Effector memory CD8-positive, alpha-beta T cell (primary cell): ENCODE measurements at places on chromosomes 3 and 15.

DNA sequence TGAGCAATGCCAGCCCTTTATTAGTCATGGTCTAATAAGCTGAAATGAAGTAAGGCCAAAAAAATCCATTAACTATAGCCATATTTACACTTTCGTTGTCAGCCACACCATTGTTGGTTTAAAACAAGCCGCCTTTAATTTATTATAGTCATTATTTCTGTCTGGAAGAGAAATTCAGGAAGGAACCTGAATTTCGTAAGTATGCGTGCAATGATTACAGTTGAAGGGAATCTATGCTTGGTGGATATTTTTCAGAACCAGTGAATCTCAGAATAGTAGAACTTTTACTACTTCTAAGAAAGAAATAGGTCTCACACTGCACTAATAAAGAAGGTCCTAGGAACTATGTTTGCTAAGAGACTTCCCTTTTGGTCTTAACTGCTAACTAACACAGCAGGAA is 59.1 kb downstream of the FAM43A start:
- DNase-seq: no peak

GRCh38 chr3:166451997-166452396 is 614.8 kb upstream of the BCHE start:
- DNase-seq: no peak

- no peak for DNase-seq
These were observed at the start of the genes CHDH and IL17RB for GRCh38 chr3:53846134-53846850. Gene CHDH (minus strand): TSS chr3:53846419. CDS start chr3:53824008, 22,411 bp downstream. Gene IL17RB (plus strand): TSS chr3:53846568. CDS start chr3:53846589, 21 bp downstream.

DNA sequence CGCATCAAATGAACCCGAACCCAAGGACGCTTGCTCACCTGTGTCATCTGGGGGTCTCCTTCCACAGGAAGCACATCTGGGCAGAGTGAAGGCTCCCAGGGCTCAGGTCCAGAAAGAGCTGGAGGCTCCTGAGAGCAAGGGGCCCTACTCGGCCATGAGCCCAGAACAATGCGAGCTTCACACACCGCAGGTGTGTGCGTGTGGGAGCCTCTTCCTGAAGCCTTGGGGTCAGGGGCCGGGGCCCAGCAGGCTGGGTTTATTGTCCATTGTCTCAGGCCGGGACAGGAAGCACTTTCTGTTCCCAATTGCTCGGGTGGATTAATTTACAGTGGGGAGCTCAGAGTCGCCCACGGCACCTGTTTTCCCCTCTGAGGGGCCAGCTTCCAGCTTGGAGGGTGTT is 74.8 kb downstream of the RPN1 start:
- DNase-seq: no peak

- no peak for DNase-seq
These were observed 53.9 kb downstream of the SYNM start for GRCh38 chr15:99158626-99159412.

- no peak for DNase-seq
These were observed 402.8 kb upstream of the SGO1 start for GRCh38 chr3:20588781-20589180.

DNA sequence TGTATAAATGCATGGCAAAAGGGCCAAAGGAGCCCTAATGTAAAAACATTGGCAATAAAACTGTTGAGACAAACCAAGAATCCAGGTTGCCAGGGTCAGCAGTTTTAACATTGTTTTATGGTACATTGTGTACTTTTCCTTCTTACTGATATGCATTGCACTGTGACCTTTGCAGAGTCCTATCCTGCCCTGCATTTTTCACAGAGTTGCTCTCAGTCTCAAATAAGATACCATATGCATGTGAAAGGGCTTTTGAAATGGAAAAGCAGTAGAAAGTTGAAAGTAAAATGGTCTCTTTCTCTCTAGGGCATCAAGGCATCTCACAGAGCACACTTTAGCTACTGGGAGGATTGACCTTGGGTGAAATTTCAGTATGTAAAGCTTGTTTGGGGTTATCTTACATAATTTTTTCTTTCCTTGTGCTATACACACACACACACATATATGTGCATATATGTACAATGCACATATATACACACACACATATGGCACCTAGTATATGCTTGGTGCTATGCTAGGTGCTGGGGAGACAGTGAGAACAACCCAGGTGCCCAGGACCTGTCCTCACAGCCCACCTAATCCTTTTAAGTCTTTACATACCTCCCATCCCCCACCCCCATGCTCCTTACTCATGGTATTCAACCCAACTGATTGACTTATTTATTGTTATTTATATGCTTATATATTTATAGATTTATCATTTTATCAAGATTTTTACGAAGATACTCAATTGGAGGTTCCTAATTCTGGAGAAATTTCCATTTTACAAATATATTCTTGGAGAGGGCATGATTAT is 1.2 kb upstream of the PPP2R3A start:
- DNase-seq: no peak

DNA sequence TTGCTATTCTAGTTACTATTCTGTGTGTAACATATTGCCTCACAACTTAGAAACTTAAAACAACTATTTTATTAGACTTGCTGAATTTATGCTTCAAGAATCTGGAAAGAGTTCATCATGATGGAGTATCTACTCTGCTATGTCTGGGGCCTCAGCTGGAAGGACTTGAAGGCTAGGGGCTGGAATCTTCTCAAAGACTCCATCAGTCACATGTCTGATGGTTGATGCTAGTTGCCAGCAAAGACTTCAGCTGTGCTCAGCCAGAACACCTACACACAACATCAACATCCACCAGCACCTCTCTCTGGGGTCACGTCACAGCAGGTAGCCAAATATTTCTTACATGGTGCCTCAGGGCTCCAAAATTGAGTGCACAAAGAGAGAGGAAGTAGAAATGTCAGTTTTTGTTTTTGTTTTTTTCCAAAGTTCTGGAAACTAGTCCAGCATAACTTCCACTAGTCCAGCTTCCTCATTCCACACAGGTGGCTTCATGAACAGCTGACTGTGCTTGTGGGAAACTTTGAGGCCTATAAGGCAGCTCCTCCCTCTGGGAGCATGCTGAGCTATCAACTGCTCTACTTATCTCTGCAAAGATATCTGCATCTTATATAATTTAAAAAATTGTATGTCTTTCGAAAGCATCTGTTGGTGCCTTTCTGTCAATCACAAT is 325.4 kb upstream of the AGTR1 start:
- no peak for DNase-seq

- no peak for DNase-seq
These were observed 348.7 kb downstream of the TBL1XR1 start for GRCh38 chr3:176848431-176849214.

- DNase-seq: no peak
These were observed 486.0 kb upstream of the AGTR1 start for GRCh38 chr3:148211725-148212124.

DNA sequence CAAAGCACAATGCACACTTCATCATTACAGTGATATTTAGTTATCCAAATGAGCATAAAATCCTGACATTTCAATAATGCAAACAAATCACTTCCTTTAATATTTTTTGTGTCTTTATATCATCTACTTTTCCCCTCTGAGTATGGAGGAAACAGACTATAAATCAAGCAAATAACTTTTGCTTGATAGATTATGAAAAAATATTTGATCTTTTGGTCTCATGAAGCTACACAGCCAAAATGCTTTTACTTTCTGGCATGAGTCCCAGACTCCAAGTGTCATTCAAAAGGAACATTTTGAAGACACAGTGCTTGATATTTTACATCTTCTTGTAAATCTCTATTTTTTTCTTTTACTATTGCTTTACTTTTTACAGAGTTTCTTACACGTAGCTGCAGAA is 215.3 kb upstream of the ROBO1 start:
- DNase-seq: no peak

GRCh38 chr15:59221511-59222505 is 15.2 kb downstream of the LDHAL6B start:
- DNase-seq: no peak

DNA sequence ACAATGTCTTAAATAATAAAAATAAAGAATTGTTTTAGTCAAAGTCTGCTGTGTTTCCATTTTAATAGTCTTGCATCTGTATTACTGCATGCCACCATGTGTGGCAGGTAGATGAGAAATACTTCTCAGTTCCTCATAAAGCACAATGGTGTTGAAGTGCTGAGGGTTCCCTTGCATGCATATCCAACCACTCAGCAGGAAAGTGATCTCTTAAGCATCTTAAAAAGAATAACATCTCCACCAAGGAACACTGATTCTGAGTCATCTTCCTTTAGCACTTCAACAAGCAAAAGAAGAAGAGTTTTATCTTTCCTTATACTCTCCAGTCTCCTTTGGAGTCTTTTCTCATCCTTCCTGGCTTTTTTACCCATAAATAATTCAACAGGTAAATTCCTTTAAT is 602.0 kb downstream of the TBL1XR1 start:
- no peak for DNase-seq

DNA sequence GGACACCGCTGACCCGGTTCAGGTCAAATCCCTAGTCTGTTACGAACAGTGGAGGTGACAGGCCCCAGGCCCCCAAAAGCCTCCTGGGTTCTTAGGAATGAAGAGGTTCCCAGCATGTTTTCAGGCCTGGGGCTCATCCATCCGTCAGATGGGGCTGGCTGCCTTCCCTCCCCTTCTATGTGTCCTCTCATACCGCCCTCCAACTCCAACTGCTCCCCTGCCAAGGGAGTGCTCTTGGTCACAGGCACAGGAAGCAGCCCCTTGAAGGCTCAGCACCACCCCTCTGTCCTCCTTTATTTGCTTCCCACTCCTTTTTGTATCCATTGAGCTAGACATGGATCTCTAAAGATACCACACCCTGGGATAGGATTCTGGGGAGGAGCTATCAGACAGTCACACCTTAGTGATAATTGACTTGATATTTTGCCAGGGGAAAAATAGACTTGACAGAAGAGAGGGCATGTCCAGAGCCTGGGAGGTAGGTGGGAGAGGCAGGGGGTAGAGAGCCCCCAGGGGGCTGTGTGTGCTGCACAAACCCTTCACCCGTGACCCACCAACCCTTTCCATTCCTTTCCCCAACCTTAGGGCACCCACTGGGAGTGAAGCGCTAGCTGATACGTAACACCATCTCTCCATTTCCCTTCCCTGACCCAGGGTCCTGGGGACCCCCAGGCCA is 10.7 kb upstream of the CSPG4 start:
- DNase-seq: no peak

GRCh38 chr3:10758304-10759037 is 57.6 kb upstream of the SLC6A11 start:
- peak; percentile 19 for DNase-seq

DNA sequence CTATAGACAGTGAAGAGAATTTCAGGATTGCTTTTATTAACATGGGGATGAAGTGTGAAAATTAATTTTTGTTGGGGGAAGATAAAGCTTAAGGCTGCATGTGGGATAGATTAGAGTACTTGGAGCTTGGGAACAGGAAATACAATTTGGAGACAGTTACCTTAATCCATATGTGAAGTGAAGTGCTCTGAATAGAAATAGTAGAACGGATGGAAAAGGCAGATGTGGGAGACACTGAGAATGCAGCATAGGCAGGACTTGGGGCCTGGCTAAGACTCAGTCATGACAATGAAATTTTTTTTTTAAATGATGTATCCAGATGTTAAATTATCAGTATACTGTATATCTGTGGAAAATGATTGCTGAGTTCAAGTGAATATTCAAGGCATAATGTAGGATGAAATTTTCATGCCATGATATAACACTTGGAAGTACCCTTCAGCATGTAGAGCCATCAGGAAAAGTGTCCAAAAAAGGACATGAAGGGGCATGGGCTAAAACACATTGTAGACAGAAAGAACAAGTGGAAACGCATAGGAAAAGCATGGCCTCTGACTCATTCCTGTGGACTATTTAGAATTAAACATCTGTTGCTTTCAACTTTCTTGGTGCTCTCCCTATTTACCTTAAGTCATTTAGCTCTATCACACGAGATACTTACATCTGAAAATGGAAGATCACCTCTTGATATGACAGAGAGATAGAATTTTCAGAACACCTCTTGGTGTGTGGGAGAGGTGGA is 134.8 kb downstream of the RBMS3 start:
- no peak for DNase-seq

- no peak for DNase-seq
These were observed 28.5 kb upstream of the LCTL start for GRCh38 chr15:66594344-66594743.

DNA sequence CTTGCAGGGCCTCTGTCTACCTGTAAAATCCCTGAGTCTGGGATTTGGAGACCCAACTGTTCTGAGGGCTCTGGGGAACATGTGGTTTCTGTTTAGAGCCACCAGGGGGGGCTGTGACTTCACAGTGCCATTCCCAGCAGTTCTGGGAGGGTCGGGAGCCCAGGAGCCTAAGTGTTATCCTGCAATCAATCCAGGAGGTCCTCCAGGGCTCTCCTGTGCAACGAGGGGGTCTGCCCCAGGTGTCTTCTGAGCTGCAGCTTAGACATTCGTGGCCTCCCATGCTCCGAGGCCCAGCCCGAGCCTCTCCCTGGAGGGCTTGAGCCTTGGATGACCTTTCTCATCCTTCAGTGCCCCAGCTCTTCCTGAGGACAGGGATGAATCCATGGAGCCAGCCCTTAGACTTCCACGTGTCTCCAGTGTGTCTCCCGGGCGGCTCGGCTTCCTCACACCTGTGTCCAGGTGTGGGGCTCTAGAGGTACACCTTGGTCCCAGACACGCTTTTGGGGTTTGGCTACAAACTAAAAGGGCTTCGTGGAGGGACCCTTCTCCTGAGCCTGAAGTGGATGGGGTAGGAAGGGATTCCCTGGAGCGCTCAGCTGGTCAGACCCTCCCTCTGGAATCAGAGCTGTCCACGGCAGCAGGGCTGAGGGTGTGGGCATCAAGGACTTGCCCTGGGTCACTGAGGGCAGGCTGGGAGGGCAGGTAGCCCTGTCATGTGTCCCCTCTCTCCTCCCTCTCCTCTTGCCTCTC is 20.3 kb upstream of the ABTB1 start:
- DNase-seq: no peak

DNA sequence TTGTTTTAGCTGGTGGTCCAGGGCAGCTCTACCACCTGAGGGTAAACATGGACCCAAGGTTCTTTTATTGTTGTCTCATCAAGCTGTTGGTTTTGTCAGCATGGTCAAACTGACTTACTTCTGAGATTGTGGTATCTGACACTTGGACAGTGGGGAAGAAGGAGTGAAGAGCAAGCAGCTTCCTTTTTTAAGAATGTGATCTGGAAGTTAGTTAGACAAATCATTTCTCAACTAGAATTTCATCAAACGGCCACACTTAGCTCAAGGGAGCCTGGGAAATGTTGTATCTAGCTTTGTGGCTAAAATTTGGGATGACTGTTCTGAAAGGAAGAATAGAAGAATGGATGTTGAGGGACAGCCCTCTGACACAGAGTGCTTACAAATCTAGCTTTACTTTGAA is 215.2 kb downstream of the ZNF621 start:
- DNase-seq: no peak

DNA sequence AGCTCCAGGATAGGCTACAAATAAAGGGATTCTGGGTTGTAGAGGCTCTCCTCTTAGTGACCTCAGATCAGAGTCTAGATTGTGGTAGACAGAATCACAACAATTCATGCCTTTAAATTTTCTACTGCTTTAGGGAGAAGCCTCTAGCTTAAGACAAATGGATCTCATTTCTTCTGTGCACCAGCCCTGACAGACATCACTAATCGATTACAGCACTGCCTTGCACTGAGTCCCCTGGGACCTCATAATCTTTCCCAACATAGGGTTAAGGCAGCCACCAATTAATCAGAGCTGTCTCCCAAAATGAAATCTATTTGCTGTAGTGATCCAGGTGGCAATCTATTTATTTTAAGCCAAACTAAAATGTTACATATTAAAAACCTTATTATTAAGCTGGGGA is 436.5 kb upstream of the WNT5A start:
- no peak for DNase-seq

- no peak for DNase-seq
These were observed 149.5 kb downstream of the GREM1 start for GRCh38 chr15:32867313-32867626.
